ENCODE measurements at places on chromosomes 5 and 9.

DNA sequence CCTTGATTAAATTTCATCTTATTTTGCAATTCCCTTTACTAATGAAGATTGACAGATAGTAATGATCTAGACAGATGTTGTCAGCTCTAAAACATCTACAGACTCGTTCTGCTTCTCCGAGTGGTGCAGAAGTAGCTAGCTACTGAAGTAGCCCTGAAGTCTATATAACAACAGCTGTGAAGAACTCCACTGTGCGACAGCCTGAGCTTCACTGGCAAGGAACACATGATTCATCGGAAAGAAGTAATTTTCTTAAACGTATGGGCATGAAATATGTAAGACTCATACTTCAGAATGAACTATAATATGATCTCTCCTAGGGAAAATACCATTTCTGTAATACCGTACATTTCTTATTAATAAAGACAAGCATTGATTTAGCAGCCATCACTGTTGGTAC, 96.2 kb downstream of the TRPM3 start:
- DNase-seq: no peak

DNA sequence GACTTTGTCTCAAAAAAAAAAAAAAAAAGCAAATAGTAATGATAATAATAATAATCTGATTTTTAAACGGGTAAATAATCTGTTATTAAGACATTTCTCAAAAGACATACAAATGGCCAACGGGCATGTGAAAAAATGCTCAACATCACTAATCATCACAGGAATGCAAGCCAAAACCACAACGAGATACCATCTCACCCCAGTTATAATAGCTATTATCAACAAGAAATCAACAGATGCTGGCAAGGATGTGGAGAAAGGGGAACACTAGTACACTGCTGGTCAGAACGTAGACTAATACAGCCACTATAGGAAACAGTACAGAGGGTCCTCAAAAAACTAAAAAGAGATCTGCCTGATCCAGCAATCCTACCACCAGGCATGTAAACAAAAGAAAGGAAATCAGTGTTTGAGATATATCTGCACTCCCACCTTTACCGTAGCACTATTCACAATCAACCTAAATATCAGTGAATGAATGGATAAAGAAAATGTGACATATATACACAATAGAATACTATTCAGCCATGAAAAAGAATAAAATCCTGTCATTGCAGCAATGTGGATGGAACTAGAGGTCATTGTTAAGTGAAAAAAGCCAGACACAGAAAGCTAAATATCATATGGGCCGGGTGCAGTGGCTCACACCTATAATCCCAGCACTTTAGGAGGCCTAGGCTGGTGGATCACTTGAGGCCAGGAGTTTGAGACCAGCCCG, 24.9 kb downstream of the VAV2 start:
- no peak for DNase-seq

GRCh38 chr5:38720554-38721361, 125.1 kb upstream of the OSMR start:
- DNase-seq: no peak

GRCh38 chr9:121886759-121887485, 206.2 kb downstream of the TTLL11 start:
- no peak for DNase-seq

- no peak for DNase-seq
Observed at GRCh38 chr9:129803676-129804060, 684 bp downstream of the TOR1B start.

All from AG10803 (cell line).